ENCODE measurements at places on chromosomes 1 and 21.

GRCh38 chr1:117598489-117598888 is 7.4 kb upstream of the TENT5C start:
- no peak for DNase-seq

DNA sequence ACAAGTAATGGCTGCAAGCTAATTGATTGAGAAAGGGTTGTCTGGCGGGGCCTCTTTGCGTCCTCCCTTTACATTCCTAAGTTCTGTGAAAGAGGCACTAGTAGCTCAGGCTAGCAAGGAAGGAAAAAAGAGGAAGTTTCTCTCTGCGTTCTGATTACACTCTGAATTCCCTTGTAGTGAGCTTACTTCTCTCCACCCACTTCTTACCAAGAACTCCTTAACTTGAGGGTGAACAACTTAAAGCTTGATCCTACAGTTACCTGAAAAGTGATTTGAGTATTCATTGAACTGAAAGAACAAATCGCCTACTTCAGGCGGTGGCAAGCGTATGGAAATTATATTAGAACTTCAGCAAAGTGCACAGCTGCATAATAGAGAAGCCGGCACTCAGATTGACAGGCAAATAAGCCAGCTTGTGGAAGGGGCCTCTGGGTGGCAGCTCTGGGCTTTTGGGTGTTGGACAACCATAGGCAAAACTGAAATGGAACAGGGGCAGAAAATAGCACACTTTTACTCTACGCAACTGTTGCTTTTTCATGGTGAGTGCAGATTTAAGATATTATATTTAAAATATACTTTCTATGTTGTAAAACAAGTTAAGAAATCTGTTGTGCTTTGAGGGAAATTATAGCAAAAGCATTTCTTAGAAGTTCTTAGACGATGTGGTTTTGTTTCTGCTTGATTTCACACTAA is 464.5 kb downstream of the USP25 start:
- DNase-seq = no peak

DNA sequence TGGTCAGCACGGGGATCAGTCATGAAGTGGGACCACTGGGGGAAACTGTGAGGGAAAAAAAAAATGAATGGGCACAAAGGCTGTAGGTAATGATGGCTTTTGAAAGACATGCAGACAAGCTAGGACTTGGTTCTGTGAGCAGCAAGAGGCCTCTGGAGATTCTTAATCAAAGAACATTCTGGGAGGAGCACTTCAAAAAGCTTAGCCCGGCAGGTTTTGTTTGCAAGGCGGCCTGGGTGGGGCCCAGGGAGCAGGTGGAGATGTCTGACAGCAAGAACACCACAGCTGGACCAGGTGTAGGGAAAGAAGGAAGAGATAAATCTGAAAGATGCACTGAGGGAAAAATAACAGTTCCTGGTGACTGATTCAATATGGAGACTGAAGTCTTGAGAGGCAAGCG is 6.0 kb downstream of the TEX35 start:
- no peak for DNase-seq

- no peak for DNase-seq
Measured at GRCh38 chr1:226444901-226445300, 37.0 kb upstream of the PARP1 start.

- DNase-seq = no peak
Measured at GRCh38 chr1:8084913-8085312, 58.8 kb upstream of the ERRFI1 start.

DNA sequence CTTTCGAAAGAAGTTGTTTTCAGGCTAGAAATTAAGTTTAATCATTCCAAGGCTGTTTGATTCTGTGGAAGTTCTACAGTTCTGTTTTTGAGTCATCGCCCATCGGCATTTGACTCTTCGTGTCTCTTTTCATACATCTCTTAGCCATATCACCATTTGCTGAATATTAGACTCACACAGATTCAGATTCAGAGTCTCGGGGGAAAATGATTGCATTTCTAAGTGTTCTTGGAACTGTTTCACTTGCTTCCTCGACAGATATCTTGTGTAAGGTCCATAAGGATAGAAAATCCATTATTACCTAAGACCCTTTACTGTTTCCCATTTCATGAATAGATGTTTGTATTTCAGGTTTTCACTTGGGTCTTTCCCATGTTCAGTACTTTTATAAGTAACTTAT is 237.0 kb upstream of the SGIP1 start:
- no peak for DNase-seq

DNA sequence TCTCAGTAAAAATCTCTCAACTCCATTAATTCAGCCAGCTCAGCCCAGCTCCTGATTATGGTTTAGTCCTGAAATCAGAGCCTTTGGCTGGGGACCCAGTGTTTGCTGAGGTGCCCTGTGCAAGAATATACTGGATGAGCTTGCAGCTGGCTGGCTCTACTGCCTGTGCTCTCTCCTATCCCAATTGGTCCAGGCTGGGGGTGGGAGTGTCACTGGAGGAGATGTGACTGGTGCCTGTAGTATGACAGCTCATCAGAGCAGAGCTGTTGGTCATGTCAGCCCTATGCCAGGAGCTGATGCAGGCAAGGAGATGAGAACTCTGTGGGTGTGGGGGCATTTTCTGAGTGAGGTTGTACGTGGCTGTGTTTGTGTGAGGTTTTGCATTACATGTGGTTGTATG is 87.0 kb downstream of the TNR start:
- DNase-seq = no peak

GRCh38 chr1:55420026-55420425 is 204.9 kb upstream of the USP24 start:
- no peak for DNase-seq

DNA sequence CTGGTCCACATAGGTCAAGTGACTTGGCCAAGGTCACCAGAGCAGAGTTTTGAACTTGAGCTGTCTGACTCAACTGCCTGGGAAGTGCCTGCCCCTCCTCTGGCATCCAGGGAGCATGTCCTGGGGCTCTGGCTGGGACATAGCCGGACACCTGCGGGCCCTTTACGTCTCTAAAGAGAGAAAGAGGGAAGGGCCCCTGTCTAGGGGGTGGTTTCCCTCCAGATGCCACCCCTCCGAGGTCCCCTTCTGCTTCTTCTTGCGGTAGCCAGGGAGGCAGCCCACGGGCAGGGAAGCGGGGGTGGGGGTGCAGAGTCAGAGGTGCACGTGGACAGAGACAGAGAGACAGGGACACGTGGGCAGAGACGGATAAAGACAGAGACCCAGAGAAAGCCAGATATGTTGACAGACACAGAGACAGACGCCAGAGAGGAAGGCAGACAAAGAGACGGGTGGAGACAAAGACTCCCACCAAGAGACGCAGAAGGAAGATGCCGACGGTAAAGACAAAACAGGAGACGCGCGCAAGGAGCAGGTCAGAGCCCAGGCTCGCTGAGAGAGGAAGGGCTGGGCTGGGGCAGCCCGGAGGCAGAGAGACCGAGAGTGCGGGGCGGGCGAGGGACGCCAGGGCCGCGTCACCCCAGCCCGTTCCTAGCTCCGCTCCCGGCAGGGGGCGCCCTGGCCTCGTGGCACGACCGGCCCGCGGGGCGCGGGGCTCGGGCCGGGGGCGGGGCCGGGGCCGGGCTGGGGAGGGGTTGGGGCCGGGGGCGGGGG is 458 bp upstream of the ALPL start:
- no peak for DNase-seq

DNA sequence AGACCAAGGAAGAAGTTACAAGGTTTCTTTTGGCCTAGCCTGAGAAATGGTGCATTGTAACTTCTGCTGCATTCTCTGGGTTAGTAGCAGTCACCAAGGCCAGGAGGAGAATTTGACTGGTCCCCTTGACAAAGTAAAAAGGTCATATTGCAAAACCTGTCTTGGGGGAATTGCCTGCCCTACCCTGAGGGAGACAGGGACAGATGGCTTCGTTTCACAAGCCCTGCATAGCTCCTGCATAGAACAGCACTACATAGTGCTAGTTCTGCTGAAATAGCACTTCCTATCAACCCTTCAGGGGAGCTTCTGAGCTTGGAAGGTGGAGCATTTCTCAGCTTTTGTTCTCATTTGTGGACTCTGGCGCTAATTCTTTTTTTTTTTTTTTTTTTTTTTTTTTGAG is 20.4 kb upstream of the AK2 start:
- no peak for DNase-seq

DNA sequence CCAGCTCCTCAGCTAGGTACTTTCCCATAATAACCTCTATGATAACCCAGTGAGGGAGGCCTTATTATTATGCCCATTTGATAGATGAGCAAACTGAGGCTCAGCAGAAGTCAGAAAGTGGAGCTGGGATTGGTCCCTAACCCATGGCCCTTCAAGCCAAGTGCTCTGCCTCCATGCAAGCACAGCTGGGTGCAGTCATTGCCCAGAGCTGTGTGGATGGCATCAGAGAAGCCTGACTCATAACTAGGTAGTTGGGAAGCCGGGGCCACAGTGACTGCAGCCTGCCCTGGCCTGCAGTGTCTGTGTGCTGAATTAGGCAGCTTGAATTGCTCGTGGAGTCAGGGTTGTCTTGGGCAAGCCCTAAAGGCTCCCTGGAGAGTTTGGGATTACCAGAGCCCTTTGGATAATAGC is 89.9 kb upstream of the SLC2A1 start:
- no peak for DNase-seq

DNA sequence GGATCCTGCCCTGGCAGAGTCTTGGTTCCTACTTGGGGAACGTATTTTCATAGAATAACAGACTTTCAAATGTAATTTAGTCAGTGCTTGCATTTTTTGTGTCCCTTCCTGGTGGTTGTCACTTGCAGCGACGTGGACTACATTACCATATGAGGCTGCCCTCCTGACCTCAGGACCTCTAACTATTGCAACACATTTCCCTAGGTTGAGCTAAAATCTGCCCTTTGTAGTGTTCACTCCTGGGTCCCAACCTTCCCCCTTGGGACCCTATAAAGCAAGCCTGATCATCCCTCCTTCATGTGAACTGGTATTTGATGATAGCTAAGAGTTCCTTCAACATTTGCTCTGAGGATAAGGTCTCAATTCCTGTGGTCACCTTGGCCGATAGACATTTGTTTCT is 95.6 kb upstream of the CACNA1E start:
- DNase-seq = no peak

GRCh38 chr1:181101581-181102226 is 13.2 kb downstream of the IER5 start:
- peak; percentile 19 for DNase-seq

DNA sequence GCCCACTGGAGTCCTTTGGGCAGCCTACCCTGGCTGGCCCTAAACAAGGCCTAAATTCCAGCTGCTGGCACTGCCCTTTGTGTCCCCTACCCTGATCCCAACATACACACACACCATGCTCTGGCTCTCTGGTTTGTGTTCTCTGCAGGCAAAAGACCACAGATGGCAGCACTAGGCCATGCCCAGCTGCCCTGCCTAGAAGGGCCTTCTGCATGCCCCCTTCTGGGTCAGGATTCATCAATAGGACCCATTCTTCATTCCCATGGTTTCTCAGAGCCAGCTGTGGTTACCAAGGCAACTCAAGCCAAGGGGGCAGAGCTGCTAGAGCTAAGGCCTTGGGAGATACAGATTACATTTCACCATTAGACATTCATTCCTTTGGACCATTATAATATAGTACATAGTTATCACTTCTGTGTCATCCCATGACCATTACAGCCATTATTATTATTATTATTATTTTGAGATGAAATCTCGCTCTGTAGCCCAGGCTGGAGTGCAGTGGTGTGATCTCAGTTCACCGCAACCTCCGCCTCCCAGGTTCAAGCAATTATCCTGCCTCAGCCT is 17.5 kb downstream of the ASAP3 start:
- DNase-seq = no peak

- DNase-seq = no peak
Measured at GRCh38 chr1:154348429-154349076, 23.2 kb downstream of the ATP8B2 start.

- DNase-seq = no peak
Measured at GRCh38 chr21:24280596-24280995, 1326.7 kb downstream of the MRPL39 start.

DNA sequence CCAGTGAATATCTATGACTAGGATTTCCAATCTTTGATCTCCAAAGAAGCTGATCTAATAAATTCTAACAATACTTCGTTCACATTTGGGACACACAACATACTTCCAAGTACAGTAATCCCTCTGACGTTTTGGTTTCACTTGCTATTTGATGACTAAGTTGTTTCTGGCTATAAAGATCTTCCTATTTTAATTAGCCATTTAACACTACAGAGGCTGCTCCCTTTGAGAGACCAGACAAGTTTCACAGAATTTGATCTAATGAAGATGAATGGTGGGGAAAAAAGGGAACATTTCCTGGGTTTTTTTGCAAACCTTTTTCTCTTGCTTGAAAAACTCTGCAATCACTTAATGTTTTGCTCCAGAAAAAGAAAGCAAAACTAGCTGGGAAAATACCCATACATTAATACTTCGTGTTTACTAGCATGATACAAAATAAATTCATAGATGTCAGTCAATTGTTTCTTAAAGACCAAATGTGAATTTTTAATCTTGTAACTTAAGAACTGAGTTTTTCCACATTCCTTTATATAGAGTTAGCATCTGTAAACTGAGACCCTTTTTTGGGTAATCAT is 28.0 kb upstream of the GLIS1 start:
- no peak for DNase-seq

DNA sequence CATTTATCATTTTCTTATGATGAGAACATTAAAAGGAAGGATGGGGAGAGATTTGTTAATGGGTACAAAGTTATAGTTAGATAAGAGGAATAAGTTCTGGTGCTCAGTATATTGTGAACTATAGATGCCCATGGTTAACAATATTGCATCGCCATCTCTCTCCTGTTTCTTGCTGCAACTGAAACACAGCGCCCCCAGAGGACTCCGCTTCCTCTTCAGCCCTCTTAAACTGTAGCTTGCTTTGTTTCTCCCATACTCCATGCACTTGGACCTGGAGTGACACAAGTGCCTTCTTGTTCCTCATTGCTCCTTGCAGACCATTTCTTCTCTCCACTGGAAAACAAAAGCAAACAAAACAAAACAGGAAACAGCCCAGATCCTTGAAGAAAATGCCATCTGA is 70.1 kb upstream of the NTPCR start:
- no peak for DNase-seq

DNA sequence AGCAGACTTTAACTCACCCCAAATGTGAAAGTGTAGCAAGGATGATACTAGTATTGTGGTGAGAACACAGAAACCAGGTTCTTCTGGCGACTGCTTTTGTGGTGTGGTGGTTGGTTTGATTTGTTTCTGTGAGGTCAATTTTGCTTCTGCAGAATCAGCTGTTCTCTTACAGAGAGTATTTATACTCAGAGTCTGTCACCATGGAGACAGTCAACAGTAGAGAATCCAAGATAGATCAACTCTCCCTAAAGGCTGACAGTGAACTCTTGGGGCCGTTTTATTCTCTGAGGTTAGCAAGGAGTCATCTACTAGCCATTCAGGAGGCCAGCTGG is at the start of gene CFAP107:
TSS of gene CFAP107 (plus strand) at position 209 of the 332 bp plus-strand sequence. CDS start 231 bp downstream, outside the sequence.
- peak; percentile 2 for DNase-seq

GRCh38 chr1:24248859-24249258 is 61.8 kb upstream of the IFNLR1 start:
- no peak for DNase-seq

DNA sequence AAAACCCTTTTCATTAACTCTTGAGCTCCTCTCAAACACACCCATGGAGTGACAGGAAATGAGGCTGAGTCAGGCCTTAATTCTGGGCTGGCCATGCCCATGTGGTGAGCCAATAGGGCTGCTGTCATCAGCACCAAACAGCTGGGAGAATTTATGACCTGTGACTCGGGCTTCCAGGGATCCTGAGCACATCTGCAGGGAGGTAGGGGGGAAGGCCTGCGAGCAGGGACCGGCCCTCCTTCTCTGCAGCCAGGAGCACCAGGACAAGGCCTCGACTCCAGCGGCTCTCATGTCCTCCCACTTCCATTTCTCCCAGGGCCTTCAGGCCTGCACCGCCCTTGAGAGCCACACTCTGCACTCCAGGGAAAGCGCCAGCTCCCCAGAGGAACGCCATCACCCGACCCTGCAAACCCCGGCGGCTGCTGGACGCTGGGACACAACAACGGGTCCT is 14.6 kb downstream of the RIPK4 start:
- no peak for DNase-seq

- DNase-seq = no peak
Measured at GRCh38 chr1:239678181-239678580, 291.8 kb downstream of the CHRM3 start.
